ENCODE measurements at places on chromosomes 1 and 21.

GRCh38 chr1:86756062-86756406, 51.7 kb downstream of the SH3GLB1 start:
- no peak for DNase-seq

- DNase-seq, result no peak
Observed at GRCh38 chr1:150985179-150985825, 3.2 kb downstream of the ANXA9 start.

- peak; percentile 76 for DNase-seq
Observed at GRCh38 chr1:112706505-112707220, at the start of gene RHOC. Gene RHOC (minus strand): TSS chr1:112707127. CDS start chr1:112703799, 3,328 bp downstream.

- no peak for DNase-seq
Observed at GRCh38 chr21:33026878-33027400, 1.2 kb downstream of the OLIG2 start.

DNA sequence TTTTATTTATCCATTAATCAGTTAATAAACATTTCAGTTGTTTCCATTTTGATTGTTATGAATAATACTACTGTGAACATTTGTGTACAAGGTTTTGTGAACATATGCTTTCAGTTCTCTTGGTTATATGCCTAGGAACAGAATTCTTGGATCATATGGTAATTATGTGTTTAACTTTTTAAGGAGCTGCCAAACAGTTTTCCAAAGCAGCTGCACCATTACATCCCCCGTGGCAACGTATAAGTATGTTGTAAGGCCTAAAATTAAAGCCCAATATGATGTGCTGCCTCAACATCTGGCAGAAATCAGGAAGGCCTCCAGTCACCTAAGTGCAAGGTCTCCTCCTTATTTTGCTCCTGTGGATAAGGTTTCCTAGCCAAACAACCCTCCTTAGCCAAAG, 235.6 kb upstream of the CACYBP start:
- DNase-seq, result no peak
